Gastrocnemius medialis (tissue), 4 donors: ENCODE measurements at places on chromosomes 6 and 20. TPM values are rescaled to one million over a fixed set of nuclear protein-coding genes. Genes with fewer than 3 reads are reported as not detected.

Gene LY6G6F
- not detected for total RNA-seq

Gene OR2H2
- total RNA-seq = not detected

Gene CRISP3
- not detected for total RNA-seq

Gene ATRN
- total RNA-seq = 20.0 TPM

Gene NELFE
- total RNA-seq = 74.0 TPM

Gene TUBB
- 247 TPM for total RNA-seq

Gene PCSK2
- total RNA-seq = not detected
